Activated CD4-positive, alpha-beta T cell treated with anti-CD3 and anti-CD28 coated beads, Interleukin-2, amount 50 U/mL, for 24 hours (primary cell): ENCODE measurements at places on chromosomes 13 and 19.
A peak's percentile ranks its signal among the peaks of the same experiment; 100 is the strongest.

GRCh38 chr13:28286263-28286662, 147.9 kb downstream of the PAN3 start:
- no peak for DNase-seq

- no peak for DNase-seq
Observed at GRCh38 chr13:65125236-65125635, 2104.9 kb downstream of the PCDH9 start.

DNA sequence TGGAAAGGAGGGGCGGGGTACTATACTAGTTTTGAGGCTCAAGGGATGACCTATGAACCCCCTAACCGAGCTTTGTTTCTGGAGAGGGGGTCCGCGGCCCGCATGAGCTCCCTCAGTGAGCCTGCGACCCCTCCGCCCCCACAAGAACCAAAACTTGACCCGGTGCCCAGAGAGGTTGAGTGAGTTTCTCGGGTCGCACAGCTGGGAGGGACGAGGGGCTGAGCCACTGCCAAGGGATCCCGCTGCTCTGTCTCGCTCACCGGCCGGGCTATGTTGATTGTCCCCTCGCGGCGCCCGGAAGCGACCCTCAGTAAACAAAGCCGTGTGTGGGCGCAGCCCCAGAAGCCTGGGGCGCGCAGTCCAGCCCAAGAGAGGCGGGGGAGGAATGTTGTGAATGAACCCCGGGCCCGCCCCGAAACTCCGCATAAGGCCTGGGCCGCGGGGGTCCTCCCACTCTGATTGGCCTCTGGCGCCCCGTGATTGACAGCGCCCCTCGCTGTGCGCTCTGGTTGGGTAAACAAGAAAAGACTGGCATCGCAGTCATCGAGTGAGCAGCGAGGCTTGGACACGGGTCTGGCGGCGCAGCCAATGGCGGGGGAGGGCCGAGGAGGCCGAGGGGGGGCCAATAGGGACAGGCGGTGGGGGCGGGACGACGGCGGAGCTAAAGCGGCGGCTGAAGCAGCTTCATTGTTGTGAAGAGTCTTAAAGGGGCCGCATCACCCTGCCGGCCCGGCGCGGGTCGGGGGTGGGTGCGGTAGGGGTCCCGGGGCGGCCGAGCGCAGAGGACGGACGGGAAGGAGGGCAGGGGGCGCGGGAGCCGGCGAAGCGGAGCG, at the start of gene ZSWIM4:
ZSWIM4 (plus strand) TSS at position 687 of the 833 bp plus-strand sequence. CDS start 206 bp downstream, outside the sequence.
- peak; percentile 78 for DNase-seq

GRCh38 chr13:41028051-41028450, 8.9 kb upstream of the ELF1 start:
- DNase-seq = no peak

GRCh38 chr13:46179969-46180763, 1.8 kb downstream of the LCP1 start:
- no peak for DNase-seq

GRCh38 chr13:27113436-27113835, 58.2 kb downstream of the USP12 start:
- no peak for DNase-seq

- DNase-seq = no peak
Observed at GRCh38 chr13:53012707-53013106, 15.9 kb upstream of the OLFM4 start.

DNA sequence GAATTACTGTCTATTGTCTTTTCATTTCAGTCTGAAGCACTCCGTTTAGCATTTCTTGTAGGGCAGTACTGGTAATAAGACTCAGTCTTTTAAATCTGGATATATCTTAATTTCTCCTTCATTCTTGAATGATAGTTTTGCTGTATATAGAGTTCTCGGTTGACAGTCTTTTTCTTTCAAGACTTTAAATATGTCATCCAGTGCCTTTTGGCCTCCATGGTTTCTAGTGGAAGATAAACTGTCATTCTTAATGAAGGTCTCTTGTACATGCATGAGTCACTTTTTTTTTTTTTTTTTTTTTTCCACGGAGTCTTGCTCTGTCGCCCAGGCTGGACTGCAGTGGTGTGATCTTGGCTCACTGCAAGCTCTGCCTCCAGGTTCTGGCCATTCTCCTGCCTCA, 27.2 kb upstream of the ZDHHC20 start:
- no peak for DNase-seq

GRCh38 chr19:47158879-47159503, 28.4 kb downstream of the SAE1 start:
- no peak for DNase-seq

DNA sequence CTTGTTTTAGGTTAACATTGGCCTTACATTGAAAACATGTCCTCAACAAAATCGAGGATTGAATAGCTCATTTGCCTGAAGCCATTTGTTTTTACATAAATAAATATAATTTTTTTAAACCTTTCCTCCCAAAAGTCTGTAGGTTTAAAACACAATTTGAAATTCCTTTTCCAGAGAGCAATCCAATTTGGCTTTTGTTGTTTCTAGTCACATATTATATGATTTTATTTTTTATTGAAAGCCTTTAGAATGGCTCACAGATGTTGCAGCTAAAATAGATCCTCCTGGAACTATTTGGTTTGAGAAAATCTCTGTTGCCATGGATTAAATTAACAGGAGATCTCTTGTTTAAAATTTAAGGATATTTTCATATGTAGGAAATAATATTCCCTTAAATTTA, 512.6 kb downstream of the KLF5 start:
- no peak for DNase-seq

DNA sequence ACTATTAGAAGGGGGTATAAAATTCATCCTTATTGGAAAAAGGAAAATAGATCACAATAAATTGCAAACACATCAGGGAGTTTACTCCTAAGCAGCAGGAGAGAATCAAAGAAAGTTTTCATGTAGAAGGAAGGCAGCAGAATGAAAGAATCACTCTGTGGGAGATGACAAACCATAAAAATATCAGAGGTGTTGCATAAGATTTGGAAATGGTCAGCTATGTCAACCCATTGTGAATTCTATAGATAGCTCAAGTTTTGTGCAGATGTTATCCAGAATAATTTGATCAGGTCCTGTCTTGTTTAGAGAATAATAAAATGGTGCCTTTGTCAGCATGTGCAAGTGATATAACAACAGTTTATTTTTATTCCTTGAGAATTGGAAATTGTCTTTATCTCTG, 622.4 kb downstream of the DCT start:
- DNase-seq = no peak

GRCh38 chr13:59962343-59962742, 201.4 kb downstream of the DIAPH3 start:
- no peak for DNase-seq

DNA sequence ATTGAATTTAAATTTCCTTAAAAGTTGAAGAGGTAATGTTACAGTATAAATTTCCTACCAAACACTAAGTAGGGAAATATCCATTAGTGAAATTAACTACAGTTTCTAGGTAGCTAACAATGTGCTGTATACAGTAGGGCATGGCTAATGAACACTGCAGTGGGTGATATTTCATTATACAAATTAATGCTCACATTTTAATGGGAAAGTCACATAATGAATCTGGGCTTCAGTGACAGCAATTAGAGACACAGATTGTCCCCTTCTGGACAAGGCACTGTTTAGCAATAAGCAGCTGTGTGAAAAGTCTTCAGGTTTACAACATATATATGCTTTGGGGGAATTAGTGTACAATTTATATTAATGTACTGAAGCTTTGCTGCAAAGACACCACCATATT, 169.4 kb downstream of the ZNF536 start:
- no peak for DNase-seq

DNA sequence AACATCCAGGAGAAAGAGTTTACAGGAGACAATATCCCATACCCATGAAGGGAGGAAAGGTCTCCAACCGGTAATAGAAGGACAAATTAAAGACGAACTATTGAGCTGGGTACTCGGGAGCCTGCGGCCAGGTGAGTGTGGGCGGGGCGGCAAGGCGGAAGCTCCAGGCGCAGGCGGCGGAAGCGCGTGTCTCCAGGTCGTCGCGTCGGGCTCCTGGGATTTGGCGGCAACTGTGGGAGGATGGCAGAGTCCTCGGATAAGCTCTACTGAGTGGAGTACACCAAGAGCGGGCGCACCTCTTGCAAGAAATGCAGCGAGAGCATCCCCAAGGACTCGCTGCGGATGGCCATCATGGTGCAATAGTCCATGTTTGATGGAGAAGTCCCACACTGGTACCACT, 21.6 kb upstream of the ANKRD10 start:
- DNase-seq = no peak

DNA sequence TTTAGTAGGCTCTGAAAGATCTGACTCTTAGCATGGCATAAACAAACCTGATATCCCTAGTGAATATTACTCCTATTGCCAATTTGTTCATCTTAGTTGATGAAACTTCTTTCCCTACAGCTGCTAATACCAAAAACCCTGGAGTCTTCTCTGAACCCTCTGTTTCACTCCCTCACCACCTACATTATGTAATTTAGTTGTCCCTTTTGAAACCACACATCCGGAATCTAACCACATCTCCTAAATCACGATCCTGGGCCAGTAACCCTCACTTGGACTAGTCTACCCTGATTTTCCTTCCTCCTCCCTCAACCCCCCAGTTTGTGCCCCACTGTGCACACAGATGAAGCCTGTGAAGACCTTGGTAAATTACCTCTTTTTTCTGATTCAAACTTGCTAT, 1.2 kb downstream of the ZNF256 start:
- DNase-seq = no peak

- DNase-seq = no peak
Observed at GRCh38 chr13:92976657-92977056, 249.9 kb upstream of the GPC6 start.

DNA sequence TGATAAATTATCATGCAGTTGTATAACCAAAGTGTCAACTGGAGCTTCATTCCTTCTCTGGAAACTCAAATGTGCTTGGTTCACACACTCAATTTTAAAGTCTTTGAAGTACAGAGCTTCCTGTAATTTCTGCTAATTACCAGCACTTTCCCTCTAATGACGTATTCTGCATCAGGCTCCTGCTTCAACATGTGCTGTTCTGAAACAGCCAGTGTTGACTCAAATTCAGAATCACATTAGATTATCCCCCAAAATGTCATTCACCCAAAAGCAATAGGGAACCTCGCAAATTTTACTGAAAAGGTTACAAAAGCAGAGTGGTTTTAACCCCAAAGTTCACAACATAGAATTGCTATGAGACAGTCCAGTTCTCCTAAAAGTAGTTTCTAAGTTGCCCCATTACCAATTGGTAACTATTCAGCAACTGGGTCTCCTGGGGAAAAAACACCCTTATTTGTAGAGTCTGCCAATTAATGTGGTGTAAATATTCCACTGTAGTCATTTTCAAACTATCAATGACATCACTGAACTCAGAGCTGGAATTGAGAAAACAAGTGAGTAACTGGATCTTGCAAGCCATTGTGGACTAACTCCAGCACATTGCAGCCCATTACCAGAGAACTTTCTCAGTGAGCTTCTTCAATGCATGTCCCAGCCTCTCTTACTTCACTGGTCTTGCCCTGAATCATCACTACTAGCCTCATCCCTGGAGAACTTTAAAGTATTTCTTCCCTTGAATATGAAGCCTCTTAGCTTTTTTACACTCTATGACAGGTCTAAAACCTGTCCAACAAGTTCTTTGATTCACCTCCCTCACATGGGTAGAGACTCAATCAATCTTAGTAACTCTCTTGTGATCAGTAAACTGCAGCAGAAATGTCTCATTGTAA, 955.4 kb downstream of the EFNB2 start:
- no peak for DNase-seq

- no peak for DNase-seq
Observed at GRCh38 chr19:50695251-50696093, 24.1 kb downstream of the SHANK1 start.

DNA sequence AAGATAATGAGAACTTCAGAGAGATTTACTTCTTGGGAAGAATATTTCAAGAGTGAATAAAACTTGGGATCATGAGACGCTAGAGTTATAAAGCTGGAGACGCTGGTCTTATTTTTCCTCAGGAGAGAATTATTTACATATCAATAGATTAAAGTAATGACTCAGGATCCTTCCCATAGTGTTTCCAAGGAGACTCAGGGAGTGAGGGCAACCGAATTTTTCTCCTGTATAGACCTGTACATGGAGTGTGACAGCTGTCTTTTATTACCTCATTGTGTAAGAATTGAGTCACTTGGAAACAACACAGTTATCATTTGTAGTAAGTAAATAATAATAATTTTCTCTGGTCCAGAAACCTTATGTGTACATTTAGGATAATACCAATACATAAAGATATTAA, 1905.5 kb downstream of the OLFM4 start:
- no peak for DNase-seq

- DNase-seq = no peak
Observed at GRCh38 chr19:7478173-7478842, 10.5 kb downstream of the PEX11G start.

DNA sequence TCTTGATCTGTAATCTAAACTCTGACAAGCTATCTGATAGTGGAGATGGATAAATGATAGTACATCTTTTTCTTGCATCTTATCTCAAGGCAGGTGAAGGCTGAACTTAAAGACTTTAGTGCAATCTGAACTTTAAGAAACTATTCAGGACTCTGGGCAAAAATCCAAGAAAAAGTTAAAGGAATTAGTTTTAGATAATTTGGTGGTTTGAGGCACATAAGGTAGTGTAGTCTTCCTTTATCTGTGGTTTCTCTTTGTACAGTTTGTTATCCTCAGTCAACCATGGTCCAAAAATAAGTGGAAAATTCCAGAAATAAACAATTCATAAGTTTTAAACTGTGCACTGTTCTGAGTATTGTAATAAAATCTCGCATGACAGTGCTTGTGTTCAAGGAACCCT, 172.9 kb downstream of the UGGT2 start:
- DNase-seq = no peak

DNA sequence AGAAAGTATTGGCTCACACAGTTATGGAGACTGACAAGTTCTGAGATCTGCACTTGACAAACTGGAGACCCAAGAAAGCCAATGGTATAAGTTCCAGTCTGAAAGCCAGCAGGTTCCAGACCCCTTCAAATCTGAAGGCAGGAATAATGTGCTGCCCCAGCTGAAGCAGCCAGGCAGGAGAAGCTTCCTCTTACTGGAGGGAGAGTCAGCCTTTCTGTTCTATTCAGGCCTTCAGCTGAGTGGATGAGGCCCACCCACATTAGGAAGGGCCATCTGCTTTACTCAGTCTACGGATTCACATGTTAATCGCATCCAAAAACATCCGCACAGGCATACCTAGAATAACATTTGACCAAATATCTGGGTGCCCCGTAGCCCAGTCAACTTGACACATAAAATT, 8.2 kb upstream of the VWA8 start:
- no peak for DNase-seq

DNA sequence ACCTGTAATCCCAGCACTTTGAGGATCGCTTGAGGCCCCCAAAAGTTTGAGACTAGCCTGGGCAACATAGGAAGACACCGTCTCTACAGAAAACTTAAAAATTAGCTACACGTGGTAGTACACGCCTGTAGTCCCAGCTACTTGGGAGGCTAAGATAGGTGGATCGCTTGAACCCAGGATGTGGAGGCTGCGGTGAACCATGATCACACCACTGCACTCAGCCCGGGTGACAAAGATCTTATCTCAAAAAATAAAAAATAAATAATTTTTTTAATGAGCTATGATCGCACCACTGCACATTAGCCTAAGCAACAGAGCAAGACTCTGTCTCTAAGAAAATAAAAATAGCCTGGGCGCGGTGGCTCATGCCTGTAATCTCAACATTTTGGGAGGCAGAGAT, 6.6 kb downstream of the RCBTB2 start:
- no peak for DNase-seq
